ENCODE measurements at places on chromosomes 1 and 21.
A peak's percentile ranks its signal among the peaks of the same experiment; 100 is the strongest.

GRCh38 chr1:41618871-41619270 lies 134.4 kb upstream of the EDN2 start:
- peak; percentile 45 for DNase-seq

GRCh38 chr1:66526036-66526435 lies 7.9 kb upstream of the SGIP1 start:
- DNase-seq = no peak

GRCh38 chr1:26234644-26235370 lies 807 bp downstream of the CEP85 start:
- DNase-seq = peak; percentile 25

- DNase-seq = peak; percentile 31
These were observed 57.4 kb downstream of the UCK2 start for GRCh38 chr1:165884690-165885304.

DNA sequence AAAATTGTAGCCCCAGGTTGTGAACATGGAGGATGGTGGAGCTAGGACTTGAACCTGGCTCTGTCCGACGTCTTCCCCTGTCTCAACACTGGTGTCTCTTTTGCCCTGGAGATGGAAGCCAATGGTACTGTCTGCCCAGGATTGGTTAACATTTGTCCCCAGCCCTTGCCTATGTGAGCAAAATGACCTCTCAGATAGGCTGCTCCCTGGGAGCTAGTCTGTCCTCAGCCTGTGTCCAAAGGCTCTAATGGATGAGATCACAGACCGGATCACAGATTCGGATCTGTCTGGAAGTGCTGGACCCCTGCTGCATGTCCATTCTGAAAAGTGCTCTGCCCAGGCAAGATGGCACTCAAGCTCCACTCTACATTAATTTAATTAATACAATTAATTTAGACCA lies 394.4 kb upstream of the VAMP3 start:
- DNase-seq = peak; percentile 4

DNA sequence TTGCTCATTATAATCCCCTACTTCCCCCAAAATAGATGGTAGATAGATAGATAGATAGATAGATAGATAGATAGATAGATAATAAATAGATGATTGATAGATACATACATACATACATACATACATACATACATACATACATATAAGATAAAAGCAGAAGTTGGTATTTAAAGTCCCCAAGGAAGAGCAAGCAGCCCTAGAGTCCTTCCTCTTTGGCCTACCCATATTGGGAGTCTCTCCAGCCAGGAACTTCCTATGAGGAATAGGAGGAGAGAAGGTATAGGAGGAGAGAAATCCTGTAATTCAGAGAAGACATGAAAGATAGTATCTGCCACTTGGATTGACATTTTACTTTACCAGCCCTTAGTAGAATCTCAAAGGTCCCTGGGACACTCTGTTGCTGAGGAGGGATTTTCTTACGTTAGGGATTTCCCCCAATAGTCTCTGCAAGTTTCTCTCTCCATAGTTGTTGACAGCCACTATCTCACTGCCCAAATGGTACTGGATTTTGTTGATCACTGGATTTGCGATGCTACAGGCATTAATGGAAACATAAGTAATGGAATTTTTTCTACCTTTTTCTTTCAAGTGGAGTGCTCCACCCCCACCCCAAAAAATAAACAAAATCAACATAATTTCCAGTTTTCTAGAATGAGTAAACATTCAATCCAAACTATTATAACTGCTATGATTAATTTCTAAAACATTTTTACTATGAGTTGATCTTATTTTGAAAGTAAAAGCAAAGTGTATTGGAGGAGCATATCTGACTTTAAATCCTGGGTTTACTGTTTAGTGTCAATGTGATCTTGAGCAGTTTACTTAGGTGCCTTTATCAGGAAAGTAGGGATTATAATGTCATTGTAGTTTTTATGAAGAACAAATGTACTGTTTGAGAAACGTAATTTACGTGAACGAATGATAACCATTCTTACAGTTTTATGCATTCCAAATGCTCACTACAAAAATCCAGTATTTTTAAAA lies 93.2 kb upstream of the TNFSF4 start:
- DNase-seq = no peak

DNA sequence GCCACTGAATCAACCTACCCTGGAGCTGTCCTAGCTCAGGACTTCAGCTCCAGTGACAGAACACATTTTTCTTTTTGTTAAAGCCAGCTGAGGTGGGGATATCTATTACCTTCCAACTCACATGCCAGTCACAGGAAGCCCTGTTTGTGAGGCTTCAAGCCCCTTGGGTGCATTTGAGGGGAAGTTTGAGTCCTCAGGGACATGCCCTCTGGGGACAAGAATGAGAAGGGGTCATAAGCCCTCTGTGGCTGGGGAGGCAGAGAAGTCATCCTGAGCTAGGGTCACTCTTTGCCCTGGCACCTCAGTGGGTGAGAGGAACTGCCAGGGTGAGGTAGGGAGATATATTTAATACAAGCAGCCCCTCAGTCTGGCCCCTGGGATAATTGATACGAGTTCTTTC lies 33.5 kb upstream of the CLDN14 start:
- DNase-seq = no peak

All from upper lobe of left lung (tissue), 6 donors.